ENCODE measurements at places on chromosomes 5 and 9.

DNA sequence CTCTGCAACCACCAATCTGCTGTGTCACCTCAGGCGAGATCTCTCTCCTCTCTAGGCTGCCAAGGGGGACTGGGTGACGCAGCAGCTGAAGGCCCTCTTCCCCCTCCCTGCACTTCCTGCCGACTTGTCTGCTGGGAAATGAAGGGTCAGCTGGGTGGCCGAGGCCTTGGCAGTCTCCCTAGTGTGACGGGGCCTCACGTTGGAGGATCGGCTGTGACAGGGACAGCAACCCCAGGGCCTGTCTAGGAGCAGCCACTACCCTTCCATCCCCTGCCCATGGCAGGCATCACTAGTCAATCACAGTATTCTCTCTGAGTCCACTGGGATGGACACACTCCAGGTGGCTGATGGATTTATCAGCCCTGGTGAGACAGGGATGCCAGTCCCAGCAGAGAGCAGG lies 107.3 kb upstream of the SARDH start:
- DNase-seq, result peak; percentile 79

GRCh38 chr5:118486647-118487225 lies 501.6 kb downstream of the DTWD2 start:
- DNase-seq, result no peak

GRCh38 chr9:87834357-87834756 lies 48.3 kb upstream of the SPATA31E1 start:
- no peak for DNase-seq

DNA sequence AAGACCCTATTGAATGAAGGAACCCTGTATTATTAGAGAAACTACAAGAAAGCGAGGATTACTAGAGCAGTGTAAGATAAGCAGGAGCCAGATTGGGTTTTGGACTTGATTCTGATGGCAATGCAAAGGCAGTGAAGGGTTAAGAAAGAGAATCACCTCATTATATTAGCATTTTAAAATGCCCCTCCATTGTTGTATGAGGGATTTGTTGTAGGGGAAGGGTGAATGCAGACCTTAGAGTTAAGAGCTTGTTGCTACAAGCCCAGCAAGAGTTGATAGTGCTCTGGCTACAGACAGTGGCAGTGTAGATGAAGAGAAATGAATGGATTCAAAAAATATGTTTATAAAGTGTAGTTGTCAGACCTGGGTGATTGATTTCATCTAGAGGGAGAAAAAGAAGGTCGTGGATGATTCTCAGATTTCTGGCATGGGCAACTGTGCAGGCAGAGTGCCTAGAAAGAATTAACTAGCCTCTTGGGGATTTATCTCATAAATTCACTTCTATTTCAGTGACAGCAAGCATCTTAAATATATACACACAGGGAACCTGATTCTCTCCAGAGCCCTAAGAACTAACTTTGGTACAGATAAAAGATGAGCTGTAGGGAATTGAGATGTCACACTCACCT lies 344.8 kb downstream of the ARRDC3 start:
- DNase-seq, result no peak

GRCh38 chr5:16064135-16064893 lies 115.3 kb downstream of the MARCHF11 start:
- no peak for DNase-seq

DNA sequence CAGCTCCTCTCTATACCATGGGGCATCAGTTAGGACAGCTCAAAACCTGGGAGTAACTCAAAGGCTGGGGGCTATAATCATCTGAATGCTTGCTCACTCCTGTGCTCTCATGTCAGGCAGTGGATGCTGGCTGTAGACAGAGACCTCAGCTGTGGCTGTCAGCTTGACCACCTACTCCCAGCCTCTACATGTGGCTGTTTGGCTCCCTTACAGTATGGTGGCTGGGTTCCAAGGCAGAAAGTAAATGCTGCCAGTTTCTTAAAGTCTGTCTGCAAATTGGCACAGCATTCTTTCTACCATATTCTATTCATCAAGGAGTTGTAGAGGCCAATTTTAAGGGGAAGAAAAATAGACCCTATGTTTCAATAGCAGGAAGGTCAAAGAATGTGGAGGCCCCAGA lies 66.9 kb downstream of the TMC1 start:
- peak; percentile 47 for DNase-seq

DNA sequence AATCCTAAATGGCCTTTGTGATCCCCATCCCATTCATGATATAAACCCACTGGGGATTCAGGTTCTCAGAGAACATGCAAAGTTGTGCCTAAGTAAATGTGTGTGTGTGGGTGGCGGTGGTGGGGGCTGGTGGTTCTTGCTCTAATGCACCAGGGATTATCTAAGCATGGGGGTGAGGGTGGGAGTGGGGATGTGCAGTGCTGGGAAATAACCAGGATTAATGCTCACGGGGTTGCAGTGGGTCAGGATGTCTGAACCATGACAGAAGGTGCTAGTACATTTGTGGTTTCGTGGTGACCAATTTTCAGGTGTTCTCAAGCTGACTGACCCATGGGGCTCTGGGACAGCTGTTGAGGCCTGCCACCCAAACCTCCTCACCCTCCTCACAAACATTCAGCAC lies 101.0 kb downstream of the ZNF608 start:
- no peak for DNase-seq

GRCh38 chr9:37454238-37454637 lies 11.0 kb downstream of the ZBTB5 start:
- no peak for DNase-seq
